Activated CD4-positive, alpha-beta T cell treated with anti-CD3 and anti-CD28 coated beads, Interleukin-2, amount 10 ng/mL, durations not matched to agents 24 days and 14 days (primary cell): ENCODE measurements at places on chromosomes 16 and 17. TPM values are rescaled to one million over a fixed set of nuclear protein-coding genes. Genes with fewer than 3 reads are reported as not detected.

The HOXB6 gene
- 0.33 and 0.36 TPM in 2 replicates for total RNA-seq

The NETO2 gene
- 18.9 and 20.8 TPM in 2 replicates for total RNA-seq

GRCh38 chr17:69390795-69391501, 23.5 kb upstream of the MAP2K6 start:
- H3K36me3 ChIP-seq, result no peaks in the 10 kb centered on the region
- H3K27me3 ChIP-seq, result peaks cover 11% of the 10 kb centered on the region

DNA sequence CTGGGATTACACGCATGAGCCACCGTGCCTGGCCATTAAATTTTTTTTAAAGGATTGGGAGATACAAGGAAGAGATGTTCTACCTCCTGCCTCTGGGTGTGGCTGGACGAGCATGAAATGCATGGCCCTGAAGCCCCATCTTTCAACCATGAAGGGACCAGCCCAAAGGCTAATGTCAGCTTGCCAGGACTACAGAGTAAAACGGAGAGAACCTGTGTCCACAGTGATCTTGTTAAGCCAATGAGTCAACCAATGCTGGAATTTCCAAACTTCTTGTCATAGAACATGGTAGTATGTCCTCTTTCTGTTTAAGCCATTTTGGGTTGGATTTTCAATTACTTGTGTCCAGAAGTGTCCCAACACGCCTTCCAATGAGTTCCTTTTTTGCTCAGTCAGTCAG, 71.3 kb downstream of the RTN4RL1 start:
- H3K4me1 ChIP-seq, result no peaks in the 10 kb centered on the region
- DNase-seq, result no peak
- no peak overlapping the region for H3K4me3 ChIP-seq
- H3K36me3 ChIP-seq, result no peaks in the 10 kb centered on the region
- peaks cover 1% of the 10 kb centered on the region for H3K27me3 ChIP-seq

The KIF18B gene
- total RNA-seq, result 42.1 and 42.7 TPM in 2 replicates

DNA sequence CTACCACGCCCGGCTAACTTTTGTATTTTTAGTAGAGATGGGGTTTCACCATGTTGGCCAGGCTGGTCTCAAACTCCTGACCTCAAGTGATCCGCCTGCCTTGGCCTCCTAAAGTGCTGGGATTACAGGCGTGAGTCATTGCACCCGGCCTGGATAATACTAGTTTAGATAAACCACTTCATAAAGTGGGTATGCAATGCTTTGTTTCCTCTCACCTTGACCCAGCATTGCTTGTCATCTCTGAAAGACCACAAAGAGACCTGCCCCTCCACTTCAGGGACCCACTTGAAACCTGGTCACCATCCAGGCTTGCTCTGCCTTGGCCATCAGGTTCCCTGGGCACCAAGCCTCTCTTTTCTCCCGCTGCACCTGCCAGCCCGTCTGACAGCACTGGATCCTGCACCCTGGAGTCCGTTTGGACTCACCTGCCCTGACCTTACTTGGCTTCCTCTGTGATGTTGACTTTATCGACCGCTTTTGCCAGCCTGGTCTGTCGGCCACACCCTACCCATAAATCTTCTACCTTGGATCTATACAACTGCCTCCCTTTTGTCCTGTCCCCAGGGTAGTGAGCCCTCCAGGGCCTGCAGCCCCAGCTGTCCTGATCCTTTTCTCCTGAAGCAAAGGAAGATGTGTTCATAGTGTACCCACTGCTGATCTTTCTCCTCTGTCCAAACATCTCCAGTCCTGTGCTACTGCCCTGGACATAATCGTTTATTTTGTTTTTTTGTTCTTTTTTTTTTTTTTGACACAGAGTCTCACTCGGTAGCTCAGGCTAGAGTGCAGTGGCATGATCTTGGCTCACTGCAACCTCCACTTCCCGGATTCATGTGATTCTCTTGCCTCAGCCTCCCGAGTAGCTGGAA, 12.7 kb upstream of the ZG16 start:
- H3K36me3 ChIP-seq, result no peaks in the 10 kb centered on the region
- no peak overlapping the region for H3K4me3 ChIP-seq
- H3K27ac ChIP-seq, result no peak overlapping the region
- peaks cover 6% of the 10 kb centered on the region for H3K27me3 ChIP-seq
- no peak for DNase-seq
- peaks cover 5% of the 10 kb centered on the region for H3K4me1 ChIP-seq

GRCh38 chr17:32161029-32161428, 18.7 kb downstream of the RHOT1 start:
- peaks cover 23% of the 10 kb centered on the region for H3K36me3 ChIP-seq
- no peak overlapping the region for H3K4me3 ChIP-seq
- no peaks in the 10 kb centered on the region for H3K27me3 ChIP-seq
- H3K4me1 ChIP-seq, result peaks cover 6% of the 10 kb centered on the region
- no peak for DNase-seq

- peak overlapping the region; percentile 4 for H3K4me3 ChIP-seq
- no peaks in the 10 kb centered on the region for H3K27me3 ChIP-seq
- H3K4me1 ChIP-seq, result peaks cover 47% of the 10 kb centered on the region
- peaks cover 5% of the 10 kb centered on the region for H3K36me3 ChIP-seq
These were observed 3.3 kb downstream of the CFAP20 start for GRCh38 chr16:58125781-58126335.

The TNRC6C gene
- 16.0 and 16.6 TPM in 2 replicates for total RNA-seq

The RFFL gene
- total RNA-seq, result 23.5 TPM in 2 replicates

DNA sequence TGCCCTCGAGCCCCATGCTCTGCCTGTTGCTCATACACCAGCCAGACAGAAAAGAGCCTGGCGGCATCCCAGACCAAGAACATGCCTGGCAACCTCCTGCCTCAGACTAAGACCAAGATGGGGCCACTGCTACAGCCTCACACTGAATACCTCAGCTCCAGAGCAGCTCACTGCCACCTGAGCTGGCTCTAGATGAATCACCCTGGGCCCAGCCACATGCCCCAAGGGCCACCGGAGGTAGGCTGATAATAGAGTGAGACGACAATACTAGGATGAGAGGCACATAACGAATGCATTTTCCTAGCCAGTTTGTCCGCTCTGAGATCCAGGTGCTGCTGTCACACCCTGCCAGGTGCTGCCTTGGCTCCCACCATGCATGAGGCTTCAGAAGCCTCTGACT, 13.0 kb downstream of the PIP4K2B start:
- no peak overlapping the region for H3K4me3 ChIP-seq
- peaks cover 6% of the 10 kb centered on the region for H3K4me1 ChIP-seq
- no peak for DNase-seq
- H3K27ac ChIP-seq, result no peak overlapping the region

The AOC2 gene
- 3.3 and 4.2 TPM in 2 replicates for total RNA-seq

The CDRT15L2 gene
- not detected in 2 replicates for total RNA-seq

DNA sequence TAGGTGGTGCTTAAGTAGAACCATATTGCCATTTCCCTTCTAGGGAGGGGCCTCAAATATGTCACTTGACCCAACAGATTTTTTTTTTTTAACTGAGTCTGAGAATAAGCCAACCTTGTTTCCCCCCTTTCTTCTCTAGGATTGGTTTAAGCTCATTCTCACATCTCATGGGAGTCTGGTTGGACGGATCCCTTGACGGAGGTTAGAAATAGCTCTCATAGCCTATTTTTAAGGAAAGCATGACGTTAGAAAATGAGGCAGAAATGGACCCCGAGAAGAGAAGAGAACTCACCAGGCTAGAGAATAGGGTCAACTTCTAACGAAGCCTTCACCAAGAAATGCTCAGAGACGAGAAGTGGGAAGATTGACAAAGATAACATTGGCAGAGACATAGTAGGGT, 95.1 kb upstream of the ZFHX3 start:
- no peak for DNase-seq
- H3K4me3 ChIP-seq, result no peak overlapping the region
- no peaks in the 10 kb centered on the region for H3K27me3 ChIP-seq
- H3K4me1 ChIP-seq, result no peaks in the 10 kb centered on the region
- H3K27ac ChIP-seq, result no peak overlapping the region

DNA sequence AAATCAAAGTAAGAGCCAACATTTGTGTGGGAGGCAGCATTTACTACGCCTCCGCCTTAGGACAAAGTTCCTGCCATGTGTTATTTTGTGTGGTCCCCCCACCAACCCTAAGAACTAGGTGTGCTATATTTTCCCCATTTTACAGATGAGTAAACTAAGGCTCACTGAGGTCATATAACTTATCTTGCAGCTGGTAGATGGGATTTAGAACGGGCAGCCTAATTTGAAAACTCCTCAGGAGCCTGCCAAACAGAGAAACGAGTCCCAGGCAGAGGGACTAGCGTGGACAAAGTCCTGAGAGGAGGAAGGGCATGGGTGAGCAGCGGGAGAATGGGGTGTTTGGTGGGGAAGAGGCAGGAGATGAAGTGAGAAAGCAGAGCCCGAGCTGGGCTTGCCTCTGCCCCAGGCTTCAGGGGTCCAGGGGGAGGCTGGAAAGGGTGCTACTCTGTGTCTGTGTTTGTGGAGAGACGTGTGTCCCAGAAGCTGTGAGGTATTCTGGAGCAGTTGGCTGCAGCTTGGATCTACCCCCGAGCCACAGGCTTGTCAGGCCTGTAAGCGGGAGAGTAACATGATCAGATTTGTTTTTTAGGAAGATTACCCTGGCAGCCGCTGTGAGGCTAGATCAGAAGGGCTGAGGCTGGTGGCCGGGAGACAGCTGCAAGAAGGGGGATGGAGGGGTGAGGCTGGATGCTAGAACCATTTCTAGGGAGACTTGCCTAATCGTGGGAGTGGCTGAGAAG, 5.0 kb downstream of the MLLT6 start:
- no peak overlapping the region for H3K4me3 ChIP-seq
- peak overlapping the region; percentile 65 for H3K27ac ChIP-seq
- no peaks in the 10 kb centered on the region for H3K27me3 ChIP-seq
- no peak for DNase-seq
- H3K4me1 ChIP-seq, result peaks cover 57% of the 10 kb centered on the region
- H3K36me3 ChIP-seq, result peaks cover 75% of the 10 kb centered on the region

DNA sequence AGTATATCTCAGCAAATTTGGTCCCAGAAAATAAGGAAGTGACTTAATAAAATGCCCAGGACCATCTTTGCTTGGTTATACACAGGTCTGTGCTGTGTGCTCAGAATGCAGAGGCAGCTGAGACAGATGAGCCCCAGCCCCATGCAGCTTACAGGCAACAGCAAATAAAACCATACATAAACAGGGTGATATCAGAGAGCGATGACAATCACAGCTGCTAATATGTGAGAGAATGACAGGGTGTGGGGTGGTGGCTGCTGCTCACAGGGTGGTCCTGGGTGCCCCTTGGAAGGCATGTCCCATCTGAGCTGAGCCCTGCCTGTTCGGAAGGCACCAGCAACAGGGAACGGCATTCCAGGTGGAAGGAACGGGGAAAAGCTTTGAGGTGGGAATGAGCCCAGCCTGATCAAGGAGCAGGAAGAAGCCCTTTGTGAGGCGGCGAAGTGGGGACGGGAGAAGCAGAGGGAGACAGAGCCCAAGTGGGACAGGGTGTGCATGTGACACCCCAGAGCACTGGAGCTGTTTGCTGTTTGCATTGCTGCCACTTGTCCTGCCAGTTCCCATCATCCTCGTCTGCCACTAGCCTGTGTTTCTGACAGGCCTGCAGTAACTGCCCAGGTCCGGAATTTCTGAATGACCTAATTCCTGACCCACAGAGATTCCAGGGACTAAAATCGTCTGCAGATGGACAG, 150.5 kb downstream of the KATNIP start:
- H3K36me3 ChIP-seq, result no peaks in the 10 kb centered on the region
- no peak for DNase-seq
- H3K27me3 ChIP-seq, result no peaks in the 10 kb centered on the region
- no peaks in the 10 kb centered on the region for H3K4me1 ChIP-seq

DNA sequence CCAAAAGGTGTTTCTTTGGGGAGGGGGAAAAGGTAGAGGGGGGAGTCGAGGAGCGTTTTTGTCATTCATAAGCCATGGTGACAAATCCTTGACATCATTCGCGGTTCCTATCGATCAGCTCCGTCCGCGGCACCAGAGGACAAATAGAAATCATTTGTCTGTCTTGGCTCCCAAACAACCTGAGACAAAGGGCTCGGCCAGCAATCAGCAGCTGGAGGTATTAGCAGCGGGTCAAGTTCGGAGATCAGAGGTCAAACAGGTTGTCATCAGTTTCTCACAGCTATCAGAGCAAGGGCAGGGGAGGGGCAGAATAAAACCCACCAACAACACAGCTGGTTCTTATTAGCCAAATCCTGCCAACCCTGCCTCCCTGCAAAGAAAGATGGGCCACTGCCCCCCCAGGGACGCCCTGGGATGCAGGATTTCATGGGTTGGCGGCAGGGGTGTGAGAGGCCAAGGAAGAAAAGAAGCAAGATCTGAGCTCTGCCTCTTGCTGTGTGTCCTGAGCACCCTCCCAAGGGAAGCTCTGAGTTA, 145.3 kb upstream of the LHX1 start:
- no peak for DNase-seq
- H3K4me1 ChIP-seq, result no peaks in the 10 kb centered on the region
- H3K27me3 ChIP-seq, result peaks cover 33% of the 10 kb centered on the region
- no peak overlapping the region for H3K27ac ChIP-seq
- no peak overlapping the region for H3K4me3 ChIP-seq

DNA sequence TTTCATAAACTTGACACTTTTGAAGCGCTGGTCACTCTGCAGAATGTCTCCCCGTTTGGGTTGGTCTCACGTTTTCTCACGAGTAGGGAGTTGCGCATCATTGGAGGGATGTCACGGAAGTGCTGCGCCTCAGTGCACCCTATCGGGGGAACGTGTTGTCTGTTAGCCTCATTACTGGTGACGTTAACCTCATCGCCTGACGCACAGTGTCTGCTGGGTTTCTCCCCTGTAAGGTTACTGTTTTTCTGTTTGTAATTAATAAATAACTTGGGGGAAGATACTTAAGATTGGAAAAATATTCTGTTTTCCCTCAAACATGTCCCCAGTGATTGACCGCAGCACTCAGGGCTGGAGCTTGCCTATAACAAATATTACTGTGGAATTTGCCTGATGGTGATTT, 26.7 kb downstream of the VAC14 start:
- no peak overlapping the region for H3K4me3 ChIP-seq
- peaks cover 18% of the 10 kb centered on the region for H3K36me3 ChIP-seq
- no peak overlapping the region for H3K27ac ChIP-seq
- DNase-seq, result no peak

The ZG16B gene
- total RNA-seq, result 9.3 and 11.0 TPM in 2 replicates

DNA sequence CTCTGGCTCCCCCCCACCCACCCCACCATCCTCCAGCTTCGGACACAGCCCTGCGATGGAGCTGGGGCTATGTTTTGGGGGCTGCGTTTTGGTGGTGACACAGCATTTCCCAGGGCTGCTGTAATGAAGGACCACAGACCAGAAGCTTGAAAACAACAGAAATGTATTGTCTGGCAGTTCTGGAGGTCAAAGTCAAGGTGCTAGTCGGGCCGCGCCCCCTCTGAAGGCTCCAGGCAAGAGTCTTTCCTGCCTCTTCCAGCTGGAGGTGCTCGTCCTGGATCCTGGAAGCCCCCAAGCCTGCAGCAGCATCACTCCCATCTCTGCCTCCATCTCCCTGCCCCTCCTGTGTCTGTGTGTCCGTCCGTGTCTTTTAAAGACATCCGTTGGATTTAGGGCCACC, 50.8 kb downstream of the TBC1D16 start:
- H3K4me1 ChIP-seq, result peaks cover 2% of the 10 kb centered on the region
- no peaks in the 10 kb centered on the region for H3K27me3 ChIP-seq
- no peaks in the 10 kb centered on the region for H3K36me3 ChIP-seq
- H3K4me3 ChIP-seq, result no peak overlapping the region

The SEPTIN12 gene
- not detected in 2 replicates for total RNA-seq

The PRSS8 gene
- not detected in 2 replicates for total RNA-seq

The ESRP2 gene
- 0.07 and 0.09 TPM in 2 replicates for total RNA-seq
